ENCODE measurements at places on chromosomes 6 and 20.

GRCh38 chr6:11423072-11423471, 114.5 kb upstream of the TMEM170B start:
- no peak for DNase-seq

DNA sequence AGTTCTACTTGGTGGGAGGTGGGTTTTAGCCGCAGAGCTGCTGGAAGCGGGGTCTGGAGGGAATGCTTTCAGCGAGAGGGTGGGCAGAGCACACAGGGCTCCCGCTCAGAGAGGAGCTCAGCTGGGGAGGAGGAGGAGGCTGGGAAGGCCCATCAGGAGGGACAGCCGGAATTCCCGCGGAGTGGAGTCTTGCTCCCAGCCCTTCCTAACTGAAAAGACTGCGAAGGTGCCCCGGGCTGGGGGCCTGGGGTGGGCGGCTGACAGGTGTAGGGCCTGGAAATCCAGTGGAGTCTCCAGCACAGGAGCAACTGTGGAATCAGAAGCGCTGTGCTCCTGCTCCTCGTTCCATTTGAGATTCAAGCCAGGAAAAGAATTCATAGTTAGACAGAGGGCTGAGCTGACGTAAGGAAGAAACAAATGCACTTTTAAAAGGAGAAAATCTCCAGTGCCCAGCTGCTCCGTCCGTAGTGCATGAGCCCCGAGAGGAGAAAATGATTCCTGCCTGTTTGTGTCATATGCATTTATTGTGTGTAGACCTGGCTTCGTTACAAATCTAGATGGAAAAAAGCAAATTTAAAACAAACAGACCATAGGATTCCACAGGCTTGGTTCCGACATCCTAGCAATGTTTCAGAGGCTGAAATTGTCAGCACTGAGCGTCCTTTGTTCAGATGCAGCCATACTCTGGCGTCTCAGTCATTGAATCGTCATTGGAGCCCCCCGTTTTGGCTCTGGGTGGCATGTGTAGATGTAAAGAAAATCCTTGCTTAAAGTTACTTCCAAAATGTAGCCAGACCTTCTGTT, 197.7 kb downstream of the SMOC2 start:
- no peak for DNase-seq

DNA sequence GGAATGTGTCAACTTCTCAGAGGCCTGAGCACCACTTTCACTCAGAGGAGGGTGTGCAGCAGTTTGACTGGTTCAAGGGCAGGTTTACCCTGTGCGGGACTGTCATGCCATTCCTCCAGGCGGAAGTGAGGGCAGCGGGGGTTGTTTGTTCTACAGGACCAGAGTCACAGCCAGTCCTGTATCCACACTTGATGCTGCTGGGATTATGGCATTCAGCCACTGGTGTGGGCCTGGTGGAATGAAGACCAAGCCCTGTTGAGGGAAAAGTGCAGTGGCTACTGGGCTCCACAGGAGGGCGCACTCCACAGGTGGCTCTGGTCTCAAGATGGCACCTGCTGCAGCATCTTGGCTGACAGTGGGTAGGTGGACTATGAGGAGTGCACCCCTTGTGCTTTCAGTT, 14.8 kb downstream of the SEMG2 start:
- DNase-seq: no peak

GRCh38 chr20:699811-700338, 24.3 kb upstream of the SCRT2 start:
- no peak for DNase-seq

DNA sequence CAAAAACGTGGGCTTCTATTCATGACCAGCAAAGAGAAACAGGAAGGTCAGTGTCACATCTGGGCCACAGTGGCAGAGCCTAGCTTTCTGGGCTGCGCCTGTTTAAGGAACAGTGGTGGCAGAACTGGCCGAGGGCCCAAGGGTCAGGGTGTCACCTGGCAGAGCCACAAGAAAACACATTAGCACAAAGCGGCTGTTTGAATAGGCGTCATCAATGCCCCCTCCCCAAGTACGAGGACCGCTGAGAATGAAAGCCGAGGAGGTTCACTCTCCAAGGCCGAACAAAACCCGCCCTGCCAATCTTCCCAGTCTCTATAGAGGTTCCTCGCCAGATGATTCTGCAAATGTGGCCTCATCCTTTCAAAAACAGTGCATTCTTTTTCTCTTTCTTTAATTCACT, 125.2 kb upstream of the TRAF3IP2 start:
- DNase-seq: no peak

GRCh38 chr6:42017021-42017643, 33.2 kb upstream of the TAF8 start:
- DNase-seq: no peak

GRCh38 chr20:14691994-14692393, 354.6 kb upstream of the FLRT3 start:
- DNase-seq: no peak

DNA sequence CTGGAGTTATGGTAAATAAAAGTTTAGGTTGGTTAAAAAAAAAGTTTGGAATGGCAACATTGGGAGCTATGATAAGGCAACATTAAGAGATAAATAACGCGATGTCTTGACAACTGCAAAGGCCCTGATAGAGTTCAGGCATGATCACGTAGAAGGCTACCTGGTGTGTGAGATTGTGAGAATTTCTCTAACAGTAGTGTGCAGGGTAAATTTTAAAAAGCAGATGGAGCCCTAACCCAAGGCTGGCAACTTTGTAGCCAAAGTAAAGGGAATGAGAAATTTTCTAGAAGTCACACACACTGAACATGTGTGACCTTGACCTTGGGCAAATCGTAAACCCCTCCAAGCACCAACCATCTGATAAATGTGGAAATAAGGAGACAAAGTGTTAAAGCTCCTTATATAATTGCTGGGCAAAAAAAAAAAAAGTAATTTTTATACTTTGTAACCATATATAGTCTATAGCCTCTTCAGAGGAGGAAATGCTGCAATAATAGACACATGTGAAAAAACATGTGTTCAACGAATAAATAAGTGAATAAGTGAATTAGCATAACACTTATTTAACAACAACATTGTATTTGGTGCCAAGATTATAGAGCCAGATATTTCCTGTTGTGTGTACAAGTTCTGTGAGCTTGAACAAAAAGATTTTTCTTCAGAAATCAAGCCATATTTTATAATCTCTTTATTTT, 18.2 kb downstream of the KCNQ5 start:
- no peak for DNase-seq

GRCh38 chr6:41199552-41200246, 1.2 kb downstream of the TREML2 start:
- no peak for DNase-seq

- no peak for DNase-seq
These were observed 324.9 kb upstream of the CITED2 start for GRCh38 chr6:139699335-139699734.

DNA sequence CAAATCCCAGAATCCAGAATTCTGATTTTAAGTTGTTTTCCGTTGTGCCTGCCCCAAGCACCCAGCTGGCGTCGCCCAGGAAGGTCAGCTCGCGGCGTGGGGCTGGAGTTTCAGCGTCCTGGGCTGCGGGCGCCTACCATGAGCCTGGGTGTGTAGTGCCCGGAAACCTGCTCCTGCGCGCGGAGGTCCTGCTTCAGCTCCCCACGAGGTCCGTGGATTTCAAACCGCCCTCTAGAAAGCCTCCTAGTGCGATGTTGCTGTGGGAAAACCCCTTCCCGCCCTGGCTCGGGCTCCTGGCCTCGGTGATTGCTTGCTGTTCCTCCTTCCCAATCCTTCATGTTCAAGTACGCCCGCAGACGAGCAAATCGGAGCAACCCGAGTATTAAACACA, 51.3 kb upstream of the NRN1 start:
- DNase-seq: no peak

GRCh38 chr6:47917202-47917601, 135.4 kb downstream of the OPN5 start:
- DNase-seq: no peak

GRCh38 chr20:48667481-48667880, 160.3 kb downstream of the PREX1 start:
- DNase-seq: no peak

DNA sequence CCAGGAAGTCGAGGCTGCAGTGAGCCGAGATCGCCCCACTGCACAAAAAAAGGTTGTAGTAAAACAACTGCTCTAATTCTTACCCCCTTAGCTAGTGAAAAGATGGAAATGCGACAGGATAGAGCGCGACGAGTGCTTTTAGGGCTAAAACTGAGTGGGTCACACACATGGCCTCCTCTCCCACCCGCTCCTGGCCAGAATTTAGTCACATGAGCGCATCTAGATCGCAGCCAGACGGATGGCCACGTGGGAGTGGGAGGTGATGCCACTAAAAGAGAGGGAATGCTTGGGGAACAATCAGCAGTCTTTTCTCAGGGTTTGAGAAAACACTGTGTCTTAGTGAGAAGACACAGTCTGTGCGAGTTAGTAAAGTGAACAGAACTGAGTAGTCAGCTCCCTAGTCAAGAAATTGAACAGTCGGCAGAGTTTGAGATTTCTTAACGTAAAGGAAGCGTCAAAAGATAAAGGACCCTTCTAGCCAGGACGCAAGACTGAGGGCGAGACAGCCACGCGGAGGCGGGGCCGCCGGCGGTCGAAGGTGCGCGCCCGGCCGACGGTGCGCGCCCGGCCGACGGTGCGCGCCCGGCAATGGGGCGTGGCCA, 664 bp upstream of the ACTR5 start:
- no peak for DNase-seq

GRCh38 chr6:32609731-32610640, 20.3 kb upstream of the HLA-DRB1 start:
- DNase-seq: peak; percentile 50

DNA sequence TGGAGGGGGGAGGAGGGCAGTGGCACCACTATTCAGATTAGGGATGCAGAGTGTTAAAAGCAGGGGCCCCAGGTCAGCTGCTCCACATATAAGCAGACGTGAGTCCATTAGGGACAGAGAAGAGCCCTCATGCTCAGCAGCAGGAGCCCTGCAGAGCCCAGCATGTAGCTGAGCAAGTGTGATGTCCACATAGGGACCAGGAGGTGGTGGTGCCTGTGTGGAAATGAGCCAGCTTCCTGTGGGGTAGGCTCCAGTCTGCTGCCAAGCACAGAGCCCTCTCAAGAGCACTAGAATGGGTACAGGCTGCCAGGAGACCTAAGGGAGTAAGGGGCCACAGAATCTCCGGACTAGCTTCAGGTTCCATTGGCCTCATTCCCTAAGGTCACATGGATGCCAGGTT, 57.9 kb upstream of the MLN start:
- DNase-seq: no peak

GRCh38 chr20:41509316-41510200, 108.6 kb downstream of the CHD6 start:
- no peak for DNase-seq

- DNase-seq: no peak
These were observed 11.1 kb upstream of the LCA5 start for GRCh38 chr6:79548304-79548703.

DNA sequence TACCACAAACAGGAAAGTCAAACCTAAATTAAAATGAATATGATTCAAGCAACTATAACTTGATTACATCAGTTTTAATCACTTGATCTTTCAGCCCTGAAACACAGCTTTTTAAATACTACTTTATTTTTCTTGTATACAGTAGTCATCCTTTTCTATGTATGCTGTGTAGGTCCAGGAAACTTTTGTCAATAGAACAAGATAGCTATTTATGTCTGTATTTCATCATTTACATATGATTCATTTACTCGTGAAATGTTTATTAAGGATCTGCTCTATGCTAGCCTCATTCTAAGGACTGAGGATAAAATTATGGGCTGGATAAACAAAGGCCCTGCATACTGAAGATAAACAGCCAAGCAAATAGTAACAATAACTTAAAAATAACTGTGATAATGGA, 930.2 kb downstream of the TFAP2A start:
- DNase-seq: no peak

GRCh38 chr20:35837577-35838195, 65.9 kb downstream of the PHF20 start:
- no peak for DNase-seq

GRCh38 chr20:11124849-11125505, 451.2 kb upstream of the JAG1 start:
- no peak for DNase-seq

GRCh38 chr6:1622220-1622850, 12.6 kb downstream of the FOXC1 start:
- no peak for DNase-seq

GRCh38 chr20:40703975-40704530, 15.0 kb upstream of the MAFB start:
- no peak for DNase-seq

- DNase-seq: no peak
These were observed 51.9 kb upstream of the ZNF217 start for GRCh38 chr20:53645582-53645897.

GRCh38 chr20:58251979-58252591, 23.6 kb upstream of the ANKRD60 start:
- DNase-seq: no peak

- no peak for DNase-seq
These were observed 146.5 kb downstream of the SYCP2 start for GRCh38 chr20:59786801-59787537.

DNA sequence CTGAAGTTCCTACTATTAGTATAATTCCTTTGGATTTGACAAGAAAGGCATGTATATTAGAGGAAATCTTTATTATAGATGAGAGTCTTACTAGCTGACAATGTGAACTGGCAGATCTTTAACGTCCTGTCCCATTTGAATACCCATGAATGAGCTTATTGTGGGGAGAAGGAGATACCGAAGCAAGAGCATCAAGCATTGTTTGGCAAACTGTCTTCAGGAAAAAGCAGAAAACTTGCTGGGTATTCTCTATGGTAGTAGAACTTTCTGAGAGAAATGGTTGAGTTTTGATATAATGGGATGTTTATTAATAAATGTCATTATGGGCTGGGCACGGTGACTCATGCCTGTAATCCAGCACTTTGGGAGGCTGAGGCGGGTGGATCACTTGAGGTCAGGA, 18.3 kb downstream of the RSPO3 start:
- DNase-seq: no peak

- DNase-seq: no peak
These were observed 50.4 kb downstream of the BANF2 start for GRCh38 chr20:17749978-17750721.

DNA sequence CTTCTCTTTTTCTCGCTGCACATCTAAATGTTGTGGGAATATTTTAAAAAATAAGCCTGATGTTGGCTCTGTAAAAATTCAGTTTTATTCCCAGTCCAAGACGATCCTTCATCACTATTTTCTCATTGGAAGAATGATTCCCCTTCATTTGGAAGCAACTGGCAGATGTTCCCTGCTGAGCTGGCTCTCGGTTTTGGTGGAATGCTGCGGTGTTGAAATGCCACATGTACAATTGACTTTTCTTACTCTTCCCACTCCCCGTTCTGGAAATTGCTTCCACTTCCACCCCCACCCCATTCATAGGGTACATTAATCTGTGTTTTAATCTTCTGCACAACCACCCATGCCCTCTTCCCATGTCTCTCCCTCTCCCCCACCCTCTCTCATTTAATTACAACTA, 496.3 kb upstream of the MAP3K7 start:
- no peak for DNase-seq

- DNase-seq: no peak
These were observed 218.8 kb downstream of the ESR1 start for GRCh38 chr6:152026291-152026690.

DNA sequence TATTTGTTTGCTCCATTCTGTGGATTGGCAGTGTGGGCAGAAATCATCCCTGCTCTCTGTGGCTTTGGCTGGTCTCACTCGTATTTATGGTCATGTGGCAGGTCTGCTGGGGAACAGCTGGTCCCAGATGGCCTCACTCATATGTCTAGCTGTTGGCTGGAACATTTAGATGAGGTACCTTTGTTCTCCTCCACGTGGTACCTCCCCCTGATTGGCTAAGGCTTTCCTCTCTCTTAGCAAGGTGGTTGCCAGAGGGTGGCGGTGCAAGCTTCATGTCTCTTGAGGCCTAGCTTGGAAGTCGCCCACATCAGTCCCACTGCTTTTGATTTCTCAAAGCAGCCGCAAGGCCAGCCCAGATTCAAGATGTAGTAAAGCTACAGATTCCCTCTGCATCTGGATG, 348.5 kb upstream of the BTBD3 start:
- DNase-seq: no peak

Measured in stimulated activated naive CD4-positive, alpha-beta T cell (primary cell).